ENCODE measurements at places on chromosomes 3 and 15.

DNA sequence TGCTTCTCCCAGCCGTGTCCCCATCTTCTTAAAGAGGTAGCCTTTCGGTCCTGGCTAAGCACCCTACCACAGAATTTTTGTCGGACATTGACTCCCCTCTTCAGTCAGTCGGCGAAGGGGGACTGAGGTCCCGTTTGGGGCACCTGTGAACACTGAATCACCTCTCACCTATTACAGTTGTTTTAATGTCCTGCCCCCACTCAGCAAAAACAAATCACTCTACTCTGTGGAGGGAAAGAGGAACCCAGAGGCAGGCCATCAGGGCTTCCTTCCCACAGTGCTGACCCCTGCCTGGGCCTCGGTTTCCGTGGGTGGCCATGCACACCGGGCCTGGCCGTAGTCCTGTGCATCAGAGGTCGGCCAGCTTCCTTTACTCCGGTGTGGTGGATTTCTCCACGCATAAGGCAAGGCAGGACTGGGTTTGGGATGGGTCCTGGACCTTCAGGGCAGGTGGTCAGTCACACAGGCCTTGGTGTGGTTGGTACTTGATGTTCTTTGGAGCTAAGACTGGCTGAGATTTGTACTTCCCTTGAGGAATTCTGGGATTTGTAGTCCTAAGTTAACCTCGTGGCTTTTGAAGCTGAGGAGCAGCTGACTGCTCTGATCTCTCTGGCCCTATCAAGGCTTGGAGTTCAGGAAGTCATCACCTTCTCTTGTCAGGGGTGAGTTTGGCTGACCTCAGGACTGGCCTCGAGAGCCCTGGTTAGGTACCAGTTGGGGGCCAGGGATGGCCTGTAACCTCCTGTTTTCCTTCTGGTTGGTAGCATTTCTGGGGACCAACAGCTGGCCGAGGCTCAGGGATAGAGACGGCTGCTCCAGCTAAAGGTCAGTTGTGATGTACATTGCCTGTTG is 627 bp upstream of the FAM131A start:
- no peak for DNase-seq

GRCh38 chr3:32577174-32577573 is 6.5 kb upstream of the DYNC1LI1 start:
- DNase-seq: no peak

GRCh38 chr15:79092382-79092781 is 1.8 kb upstream of the RASGRF1 start:
- DNase-seq: no peak

DNA sequence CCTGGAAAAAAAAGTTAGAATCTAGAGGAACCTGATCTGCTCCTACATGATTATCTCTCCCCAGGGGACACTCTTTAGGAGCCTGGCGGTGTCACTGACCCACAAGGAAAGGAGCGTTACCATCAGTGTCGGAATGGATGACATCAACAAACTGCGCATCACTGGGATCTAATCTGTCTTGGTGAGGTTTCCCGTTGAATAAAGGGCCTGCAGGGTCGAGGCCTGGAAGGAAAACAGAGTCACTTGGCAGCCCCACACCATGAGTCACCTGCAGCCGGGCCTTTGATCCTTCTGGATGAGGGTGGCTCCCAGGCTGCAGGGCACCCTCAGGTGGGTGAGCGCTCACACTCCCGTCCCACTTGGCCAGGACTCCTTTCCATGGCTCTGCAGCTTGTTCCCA is 25.0 kb downstream of the LIPH start:
- DNase-seq: no peak

DNA sequence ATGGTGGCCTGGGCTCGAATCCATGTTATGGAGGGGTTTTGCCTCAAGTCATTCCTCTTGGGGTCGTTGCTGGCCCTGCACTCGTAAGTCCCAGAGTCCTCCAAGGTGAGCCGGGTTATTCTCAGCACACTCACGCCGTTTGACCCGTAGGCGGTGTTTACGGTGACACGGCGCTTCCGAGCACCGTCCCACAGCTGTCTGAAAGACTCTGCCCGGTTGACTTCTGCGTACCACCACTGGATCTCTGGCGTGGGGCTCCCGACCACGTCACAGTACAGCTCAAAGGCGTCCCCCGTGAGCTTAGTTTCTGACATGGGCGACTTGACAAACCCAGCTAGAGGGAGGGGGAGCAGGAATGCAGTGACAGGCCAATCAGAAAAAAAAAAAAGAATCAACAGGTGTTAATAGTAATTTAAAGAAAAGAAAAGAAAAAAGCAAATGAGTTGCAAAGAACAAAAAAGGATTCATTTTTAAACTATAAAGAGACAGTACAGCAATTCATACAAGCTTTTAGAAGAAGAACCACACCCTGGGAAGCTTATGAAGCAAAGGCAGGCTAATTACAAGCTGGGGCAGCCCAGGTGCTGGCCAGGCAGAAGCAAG is 36.1 kb downstream of the NPTN start:
- DNase-seq: no peak

GRCh38 chr15:58544756-58545155 is 113.0 kb downstream of the LIPC start:
- no peak for DNase-seq

- DNase-seq: no peak
These were observed 242.3 kb upstream of the ICE2 start for GRCh38 chr15:60721257-60721626.

GRCh38 chr3:152291649-152292066 is 22.9 kb downstream of the MBNL1 start:
- no peak for DNase-seq

GRCh38 chr3:35440826-35441225 is 198.5 kb upstream of the ARPP21 start:
- no peak for DNase-seq

GRCh38 chr3:1600206-1600605 is 498.5 kb upstream of the CNTN4 start:
- DNase-seq: no peak

DNA sequence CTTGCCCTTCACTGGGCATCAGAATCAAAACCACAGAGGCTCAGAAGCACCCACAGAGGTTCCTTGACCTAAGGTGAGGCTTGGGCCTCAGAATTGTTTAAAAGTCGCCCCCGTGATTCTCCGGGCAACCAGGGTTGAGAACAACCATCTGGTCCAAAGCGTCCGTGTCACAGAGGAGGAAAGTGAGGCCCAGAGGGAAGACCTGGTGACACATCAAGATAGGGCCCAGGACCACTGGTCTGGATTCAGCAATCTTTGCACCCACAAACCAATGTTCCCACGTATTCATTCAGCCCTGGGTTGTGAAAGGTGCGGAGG is 272.6 kb downstream of the UACA start:
- DNase-seq: no peak

- DNase-seq: no peak
These were observed 2.2 kb downstream of the LRCH3 start for GRCh38 chr3:197793247-197793646.

DNA sequence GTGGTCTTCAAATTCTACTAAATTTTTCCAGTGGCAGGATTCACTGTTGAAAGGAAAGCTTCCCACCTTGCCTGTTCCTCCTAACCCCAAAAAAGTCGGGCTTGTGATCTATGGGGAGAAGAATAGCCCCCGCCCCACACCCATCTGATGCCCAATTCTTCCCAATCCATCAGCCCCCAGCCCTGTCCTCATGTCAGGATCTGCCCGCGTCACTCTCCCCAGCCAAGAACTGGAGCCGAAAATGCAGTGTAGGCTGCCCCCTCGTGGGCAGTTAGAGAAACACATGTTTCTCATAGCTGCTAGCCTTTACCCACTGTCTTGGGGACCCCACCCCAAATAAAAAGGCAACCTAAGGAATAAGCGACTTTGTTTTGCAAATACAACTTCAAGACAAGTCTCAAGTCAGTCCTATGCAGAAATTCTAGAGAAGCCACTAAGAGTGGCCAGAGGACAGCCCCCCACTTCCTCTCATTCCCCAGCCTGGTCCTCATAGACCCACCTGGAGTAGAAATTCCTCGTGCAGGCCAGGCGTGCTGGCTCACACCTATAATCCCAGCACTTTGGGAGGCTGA is 13.0 kb upstream of the CSK start:
- DNase-seq: no peak

- DNase-seq: peak; percentile 6
These were observed 30.3 kb downstream of the ARL14 start for GRCh38 chr3:160707187-160707794.

DNA sequence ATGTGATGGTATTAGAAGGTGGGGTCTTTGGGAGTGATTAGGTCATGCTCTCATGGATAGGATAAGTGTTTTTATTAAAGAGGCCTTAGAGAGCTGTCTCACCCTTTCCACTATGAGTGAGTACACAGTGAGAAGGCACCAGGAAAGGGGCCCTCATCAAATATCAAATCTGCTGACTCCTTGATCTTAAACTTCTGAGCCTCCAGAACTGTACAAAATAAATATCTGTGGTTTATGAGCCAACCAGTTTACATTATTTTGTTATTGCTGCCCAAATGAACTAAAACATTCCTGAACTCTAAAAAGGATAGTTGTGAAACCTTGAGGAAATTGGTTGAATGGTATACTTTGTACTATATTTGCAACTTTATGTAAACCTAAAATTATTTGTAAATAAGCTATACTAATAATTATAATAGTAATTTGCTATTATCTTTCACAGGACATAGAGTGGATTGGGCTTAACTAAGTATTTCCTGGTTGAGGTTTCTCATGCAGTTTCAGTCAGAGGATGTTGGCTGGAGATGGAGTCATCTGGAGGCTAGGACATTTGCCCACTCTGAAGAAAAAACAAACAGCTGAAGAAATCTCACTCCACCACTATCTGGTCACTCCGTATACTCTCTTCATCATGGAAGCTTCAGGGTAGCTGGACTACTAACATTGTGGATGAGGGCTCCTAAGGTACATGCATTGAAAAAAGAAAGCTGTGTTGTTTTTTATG is 1068.6 kb upstream of the CADM2 start:
- DNase-seq: no peak

DNA sequence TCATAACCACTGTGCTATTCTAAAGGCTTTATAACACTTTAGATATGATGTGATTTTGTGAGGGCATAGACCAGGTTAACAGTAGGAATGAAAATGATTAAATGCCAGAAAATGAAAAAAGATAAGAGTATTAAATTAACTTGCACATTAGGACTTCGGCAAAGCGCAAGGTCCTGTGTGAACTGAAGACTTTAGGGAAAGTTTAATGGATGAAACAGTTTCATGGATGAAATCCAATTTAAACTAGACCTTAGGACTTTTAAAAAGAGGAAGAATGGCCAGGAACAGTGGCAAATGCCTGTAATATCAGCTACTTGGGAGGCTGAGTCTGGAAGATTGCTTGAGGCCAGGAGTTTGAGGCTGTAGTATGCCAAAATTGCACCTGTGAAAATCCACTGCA is 8.7 kb downstream of the SLMAP start:
- DNase-seq: no peak

DNA sequence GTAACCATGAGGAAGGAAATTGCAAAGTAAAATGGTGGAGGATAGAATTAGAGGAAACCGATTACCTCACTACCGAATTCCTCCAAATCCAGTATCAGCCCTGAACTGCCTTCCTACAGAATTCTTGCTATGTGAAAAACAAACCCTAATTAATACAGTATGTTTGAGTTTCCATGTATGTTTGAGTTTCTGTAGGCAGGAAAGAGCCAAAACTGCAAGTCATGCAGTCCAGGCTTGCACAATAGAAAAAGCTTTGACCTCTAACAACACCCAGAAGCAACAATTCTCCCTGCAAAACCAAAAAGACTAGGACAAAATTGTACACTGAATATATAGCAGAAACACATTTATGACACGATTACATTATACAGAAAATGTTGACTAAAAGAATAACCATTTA is 614.8 kb downstream of the DIPK2A start:
- no peak for DNase-seq

DNA sequence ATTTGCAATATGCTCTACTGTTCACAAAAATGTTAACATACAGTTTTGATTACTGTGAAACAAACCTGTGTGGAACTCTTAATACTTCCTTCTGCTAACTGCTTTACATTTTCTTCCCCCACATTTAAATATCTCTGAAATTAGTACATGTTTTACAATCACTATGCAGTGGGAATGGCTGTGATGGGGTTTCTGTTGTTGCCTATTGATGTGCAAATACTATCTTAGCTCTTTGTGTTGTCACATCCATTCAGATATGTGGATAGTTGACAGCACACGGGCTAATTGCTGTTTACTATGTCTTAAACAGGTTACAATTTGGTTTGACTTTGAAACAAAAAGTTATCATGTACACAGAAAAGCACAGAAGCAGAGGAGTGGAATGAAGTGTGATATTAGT is 95.8 kb upstream of the CCNL1 start:
- DNase-seq: no peak

- no peak for DNase-seq
These were observed 13.8 kb downstream of the LRRN1 start for GRCh38 chr3:3813013-3813412.

DNA sequence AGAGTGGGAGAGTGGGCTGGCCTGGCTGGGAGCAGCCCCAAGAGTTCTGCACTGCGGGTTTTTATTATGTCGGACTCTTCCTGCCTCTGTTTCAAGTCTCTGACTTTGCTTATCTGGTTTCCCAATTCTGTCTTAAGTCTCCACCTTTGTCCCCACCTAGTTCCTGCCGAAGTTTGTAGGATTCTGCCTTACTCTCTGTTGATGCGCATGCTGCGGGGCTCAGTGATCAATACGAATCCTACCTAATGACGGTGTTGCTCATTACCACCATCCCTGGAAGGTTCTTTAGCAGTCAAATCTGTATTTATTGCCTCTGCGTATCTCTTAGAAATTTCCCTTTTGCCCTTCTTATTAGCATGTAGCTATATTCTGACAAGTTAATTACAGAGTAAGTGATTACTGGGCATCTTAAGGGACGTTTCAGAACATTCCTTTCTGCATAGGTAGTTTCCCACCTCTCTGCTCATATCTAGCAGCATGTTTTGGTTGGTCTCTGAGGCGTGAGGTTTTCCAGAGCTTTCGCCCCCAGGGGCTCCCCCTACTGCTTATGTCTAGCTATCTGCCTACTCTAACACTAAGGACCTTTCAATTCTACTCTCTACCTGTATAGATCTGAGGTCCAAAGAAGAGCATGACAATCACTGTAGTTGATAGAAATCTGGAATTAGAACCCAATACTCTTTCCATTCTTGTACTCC is 236.0 kb upstream of the EIF1B start:
- DNase-seq: no peak

DNA sequence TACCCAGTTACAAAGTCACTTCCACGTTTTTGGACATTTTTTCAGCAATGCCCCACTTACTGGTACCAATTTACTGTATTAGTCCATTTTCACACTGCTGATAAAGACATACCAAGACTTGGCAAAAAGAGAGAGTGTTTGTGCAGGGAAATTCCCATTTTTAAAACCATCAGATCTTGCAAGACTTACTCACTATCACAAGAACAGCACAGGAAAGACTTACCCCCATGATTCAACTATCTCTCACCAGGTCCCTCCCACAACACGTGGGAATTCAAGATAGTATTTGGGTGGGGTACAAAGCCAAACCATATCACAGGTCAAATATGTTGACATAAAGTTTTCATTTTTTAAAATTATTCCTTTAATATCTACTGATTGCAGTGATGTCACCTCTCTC is 16.2 kb upstream of the ABI3BP start:
- DNase-seq: no peak

DNA sequence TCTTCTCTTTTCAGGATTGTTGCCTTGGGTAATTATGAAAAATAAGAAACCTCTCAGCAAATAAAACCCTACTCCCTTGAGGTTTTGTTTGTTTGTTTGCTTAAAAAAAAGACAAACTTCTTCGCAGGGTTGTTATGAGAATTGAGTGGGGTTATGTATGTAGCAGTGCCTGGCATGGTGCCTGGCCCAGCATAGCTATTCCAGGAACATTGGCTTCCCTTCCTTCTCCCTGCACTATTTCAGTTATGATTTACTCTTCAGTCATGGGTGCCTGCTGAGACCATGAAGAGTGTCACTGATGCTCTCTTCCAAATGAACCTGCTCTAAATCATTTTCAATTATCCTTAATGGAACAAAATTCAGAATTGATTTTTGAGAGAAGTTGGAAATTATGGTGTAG is 283.5 kb upstream of the ROPN1 start:
- no peak for DNase-seq

Data from activated T-helper 1 cell treated with anti-CD3 and anti-CD28 coated beads, Interleukin-2, amount 50 U/mL, for 16 hours (primary cell).